ENCODE measurements at places on chromosomes 2 and 18.

- no peak for DNase-seq
Measured at GRCh38 chr18:26516964-26517363, 31.4 kb downstream of the KCTD1 start.

DNA sequence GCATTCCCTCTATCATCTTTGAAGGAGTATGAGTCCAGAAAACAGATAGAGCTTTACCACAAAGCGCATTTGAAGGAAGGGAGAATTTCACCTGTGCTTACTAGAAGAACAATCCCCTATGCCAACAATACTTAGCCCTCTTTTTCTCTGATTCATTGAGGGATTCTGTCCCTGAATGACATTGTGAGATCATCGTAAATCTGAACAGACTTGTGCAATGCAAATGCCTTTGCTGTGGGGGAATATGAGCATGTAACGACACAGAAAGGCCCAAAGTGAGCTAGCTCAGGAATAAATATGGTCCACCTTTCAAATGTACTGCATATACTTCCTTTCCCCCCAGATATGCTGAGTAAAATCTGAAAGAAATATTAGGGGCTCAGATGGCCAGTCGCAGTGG is 67.6 kb downstream of the SCN1A start:
- DNase-seq, result no peak

DNA sequence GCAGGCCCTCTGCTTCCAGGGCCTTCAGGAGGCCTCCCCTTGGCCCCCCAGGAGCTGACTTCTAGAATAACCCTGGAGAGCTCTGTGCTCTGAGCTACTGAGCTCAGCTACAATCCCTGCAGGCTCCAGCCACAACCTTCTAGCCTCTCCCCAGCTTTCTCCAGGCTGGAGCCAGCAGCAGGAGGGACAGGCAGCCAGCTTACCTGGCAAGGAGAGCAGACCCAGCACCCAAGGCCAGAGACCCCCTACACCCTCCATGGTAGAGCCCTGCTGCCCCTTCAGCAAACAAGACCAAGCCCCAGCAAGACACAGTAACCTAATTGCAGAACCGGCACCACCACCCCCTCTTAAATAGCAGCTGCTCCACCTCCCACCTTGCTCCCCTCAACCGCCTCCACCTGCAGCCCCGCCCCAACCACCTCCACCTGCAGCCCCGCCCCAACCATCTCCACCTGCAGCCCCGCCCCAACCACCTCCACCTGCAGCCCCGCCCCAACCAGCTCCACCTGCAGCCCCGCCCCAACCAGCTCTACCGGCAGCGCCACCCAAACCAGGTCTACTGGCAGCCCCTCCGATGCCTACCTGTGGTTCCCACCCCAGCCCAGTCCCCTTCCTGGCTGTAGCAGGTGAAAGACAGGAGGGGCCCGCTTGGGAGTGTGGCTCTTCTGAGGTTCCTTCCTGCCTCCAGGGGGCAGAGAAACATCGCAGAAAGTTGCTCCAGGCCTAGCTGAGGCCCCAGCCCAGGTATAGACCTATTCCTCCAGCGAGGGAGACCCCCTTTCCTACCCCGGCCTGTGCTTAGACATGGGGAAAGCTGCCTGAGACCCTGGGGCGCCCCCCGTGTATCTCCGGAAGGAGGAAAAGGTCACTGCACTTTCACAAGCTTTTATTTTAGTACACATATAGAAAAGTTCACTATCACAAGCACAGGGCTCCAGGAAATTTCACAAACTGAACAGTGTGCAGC is at the start of gene ASTL:
ASTL (minus strand) TSS at position 324 of the 967 bp plus-strand sequence; CDS start at position 258, 66 bp downstream.
- no peak for DNase-seq

- DNase-seq, result no peak
Measured at GRCh38 chr2:45013229-45014015, 4.2 kb upstream of the SIX2 start.

DNA sequence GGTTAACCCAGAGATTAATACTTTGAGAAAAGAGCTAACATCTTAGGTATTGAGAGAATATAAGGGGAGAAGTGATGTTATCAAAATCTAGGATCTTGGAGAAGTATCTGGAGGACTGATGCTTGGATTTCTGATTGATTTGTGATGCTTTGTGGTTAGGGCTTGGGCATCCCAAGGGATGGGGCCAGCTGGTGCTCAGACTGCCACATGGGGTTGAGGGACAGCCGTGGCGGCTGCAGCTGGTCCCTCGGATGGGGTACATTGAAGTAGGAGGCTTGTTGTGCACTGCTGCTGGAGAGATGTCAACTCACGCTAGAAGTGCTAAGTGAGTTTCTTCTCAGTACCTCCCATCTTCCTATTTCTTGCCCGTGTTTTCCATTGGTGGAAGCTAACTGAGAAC is 22.4 kb downstream of the HRH4 start:
- DNase-seq, result no peak

DNA sequence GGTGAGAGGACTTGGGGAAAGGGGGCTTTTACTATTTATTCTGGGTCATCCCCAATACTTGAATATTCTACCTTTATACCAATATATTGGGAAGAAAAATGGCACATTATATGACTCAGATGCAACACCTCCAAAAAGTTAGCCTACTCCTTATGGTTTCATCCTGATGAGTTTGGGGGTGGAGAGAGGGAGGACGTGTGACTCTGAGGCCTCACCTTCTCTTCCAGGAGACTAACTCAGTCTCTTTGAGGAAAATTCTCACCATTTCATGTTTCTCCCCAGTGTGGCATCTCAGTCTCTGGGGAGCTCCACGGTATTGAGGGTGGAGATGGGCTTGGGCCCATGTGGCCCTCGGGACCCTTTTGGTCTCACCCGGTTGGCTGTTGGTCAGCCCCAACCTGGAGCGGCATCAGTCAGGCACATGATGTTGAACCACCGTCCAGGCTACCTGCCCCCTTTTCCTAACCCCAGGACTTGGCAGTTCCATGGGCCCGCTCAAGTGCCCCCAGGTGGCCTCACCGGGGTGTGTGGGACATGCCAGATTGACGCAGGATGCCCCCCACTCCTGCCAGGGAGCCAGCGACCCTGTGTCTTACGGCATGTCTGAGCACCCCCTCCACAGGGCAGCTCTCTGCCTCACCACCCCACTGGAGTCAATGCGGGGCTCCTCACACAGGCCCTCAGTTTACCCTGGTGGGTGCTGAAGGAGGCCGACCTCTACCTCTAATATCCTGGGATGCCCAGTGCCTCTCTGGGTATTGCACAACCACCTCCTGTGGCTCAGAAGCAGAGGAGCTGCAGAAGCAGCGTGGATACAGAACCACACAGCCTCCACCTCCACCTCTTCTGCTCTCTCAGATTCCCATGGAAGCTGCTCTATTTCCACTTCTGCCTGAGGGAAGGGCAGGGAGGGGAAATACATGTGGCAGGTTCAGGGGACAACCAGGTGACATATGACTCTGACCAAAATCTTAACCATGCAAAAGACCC is 297.4 kb downstream of the EIPR1 start:
- DNase-seq, result no peak

DNA sequence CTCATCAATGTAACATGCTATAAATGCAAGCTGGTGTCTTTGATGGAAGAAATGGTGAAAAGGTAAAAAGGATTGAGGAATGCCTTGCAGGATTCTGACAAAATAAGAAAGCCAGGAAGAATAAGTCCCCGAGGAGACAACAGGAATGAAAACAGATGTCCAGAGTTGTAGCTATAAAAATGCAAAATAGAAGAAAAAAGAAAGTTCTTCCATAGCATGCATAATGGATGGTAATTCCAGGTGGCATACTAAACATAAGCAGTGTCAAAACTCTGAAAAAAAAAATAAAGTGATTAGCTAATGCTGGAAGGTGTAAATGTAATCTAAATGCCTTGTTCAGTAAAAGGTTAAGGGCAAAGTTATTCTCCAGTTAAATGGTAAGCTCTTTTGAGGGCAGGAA is 225.9 kb upstream of the CHST9 start:
- DNase-seq, result no peak

- no peak for DNase-seq
Measured at GRCh38 chr2:201568217-201568820, 75.0 kb downstream of the TMEM237 start.

DNA sequence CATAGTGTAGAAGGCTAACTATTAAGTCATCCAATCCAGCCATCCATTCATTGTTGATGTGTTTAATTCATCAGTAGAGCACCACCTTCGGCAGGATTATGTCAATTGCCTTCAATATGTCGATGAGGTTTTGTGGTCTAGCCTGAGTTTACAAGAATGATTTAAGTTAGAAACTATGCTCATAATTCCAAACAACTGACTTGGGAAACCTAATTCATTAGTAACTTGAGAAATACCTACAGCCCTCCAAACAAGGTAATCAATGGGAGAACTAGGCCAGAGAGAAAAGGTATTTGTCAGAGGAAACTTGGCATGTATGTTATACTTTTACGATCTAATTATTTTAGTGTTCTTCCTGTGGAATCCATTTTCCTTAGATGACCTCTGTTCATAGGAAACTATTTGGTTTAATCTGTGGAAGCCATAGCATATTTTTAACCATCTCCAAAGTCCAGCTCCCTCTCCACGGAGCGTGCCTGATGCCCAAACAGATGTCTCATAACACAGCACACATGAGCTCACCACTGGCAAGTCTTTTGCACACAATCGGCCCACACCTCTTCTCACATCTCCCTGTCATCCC is 148.5 kb downstream of the GFPT1 start:
- DNase-seq, result no peak

GRCh38 chr2:150548527-150548926 is 61.1 kb upstream of the RND3 start:
- DNase-seq, result no peak
